ENCODE measurements at places on chromosomes 16 and 17.

GRCh38 chr17:59372138-59372751 lies 40.8 kb downstream of the YPEL2 start:
- no peak for DNase-seq

- no peak for DNase-seq
Measured at GRCh38 chr17:83036666-83037065, 42.7 kb upstream of the METRNL start.

GRCh38 chr17:76953946-76954345 lies 85.7 kb downstream of the MGAT5B start:
- DNase-seq: no peak

DNA sequence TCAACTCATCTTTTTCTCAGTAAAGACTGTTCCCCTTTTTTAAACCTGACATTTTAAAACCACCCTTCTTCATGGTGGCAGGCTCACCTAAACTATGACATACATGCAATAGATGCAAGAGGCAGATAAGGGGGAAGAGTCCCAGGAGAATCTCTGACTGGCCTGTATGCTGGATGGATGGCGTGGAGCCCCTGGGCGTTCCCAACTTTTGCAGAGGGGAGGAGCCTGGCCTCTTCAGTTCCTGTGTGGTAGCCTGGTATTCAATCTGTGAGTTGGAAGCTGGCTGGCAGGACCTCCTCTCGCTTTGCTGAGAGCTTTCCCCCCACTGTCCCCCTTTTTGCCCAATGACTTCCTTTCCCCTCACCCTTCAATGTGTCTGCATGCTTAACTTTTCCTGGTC lies 217.6 kb upstream of the CA10 start:
- no peak for DNase-seq

GRCh38 chr17:82613283-82614094 lies 34.8 kb downstream of the WDR45B start:
- no peak for DNase-seq

- no peak for DNase-seq
Measured at GRCh38 chr17:30380643-30381339, 2.1 kb downstream of the CPD start.

DNA sequence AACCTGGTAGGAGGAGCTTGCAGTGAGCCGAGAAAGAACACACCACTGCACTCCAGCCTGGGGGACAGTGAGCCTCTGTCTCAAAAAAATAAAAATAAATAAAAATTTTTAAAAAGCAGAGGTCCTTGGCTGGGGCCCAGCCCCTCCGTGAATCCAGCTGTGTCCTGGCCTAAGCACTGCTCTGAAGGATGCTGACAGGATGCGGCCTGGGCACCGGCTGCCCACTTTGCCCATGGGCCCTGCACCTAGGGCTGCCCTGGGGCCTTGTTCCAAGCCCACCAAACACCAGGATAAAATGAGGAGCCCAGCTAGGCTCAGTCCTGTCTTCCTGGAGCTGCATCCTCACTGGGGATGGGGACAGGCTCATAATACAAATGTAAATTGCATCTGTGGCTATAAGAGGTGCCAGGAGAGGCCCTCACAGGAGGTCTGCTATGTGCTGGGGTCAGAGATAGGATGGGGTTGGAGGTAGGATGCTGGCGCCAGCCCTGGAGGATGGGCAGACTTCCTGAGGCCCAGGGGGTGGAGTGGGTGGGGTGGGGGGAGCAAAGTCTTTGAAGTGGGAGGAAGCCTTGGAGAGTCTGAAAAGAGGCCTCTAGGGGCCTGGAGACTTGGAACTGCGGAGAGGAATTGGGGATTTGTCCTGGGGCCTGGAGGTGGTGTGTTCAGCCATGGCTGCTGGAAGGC lies 6.2 kb downstream of the C16orf89 start:
- no peak for DNase-seq

DNA sequence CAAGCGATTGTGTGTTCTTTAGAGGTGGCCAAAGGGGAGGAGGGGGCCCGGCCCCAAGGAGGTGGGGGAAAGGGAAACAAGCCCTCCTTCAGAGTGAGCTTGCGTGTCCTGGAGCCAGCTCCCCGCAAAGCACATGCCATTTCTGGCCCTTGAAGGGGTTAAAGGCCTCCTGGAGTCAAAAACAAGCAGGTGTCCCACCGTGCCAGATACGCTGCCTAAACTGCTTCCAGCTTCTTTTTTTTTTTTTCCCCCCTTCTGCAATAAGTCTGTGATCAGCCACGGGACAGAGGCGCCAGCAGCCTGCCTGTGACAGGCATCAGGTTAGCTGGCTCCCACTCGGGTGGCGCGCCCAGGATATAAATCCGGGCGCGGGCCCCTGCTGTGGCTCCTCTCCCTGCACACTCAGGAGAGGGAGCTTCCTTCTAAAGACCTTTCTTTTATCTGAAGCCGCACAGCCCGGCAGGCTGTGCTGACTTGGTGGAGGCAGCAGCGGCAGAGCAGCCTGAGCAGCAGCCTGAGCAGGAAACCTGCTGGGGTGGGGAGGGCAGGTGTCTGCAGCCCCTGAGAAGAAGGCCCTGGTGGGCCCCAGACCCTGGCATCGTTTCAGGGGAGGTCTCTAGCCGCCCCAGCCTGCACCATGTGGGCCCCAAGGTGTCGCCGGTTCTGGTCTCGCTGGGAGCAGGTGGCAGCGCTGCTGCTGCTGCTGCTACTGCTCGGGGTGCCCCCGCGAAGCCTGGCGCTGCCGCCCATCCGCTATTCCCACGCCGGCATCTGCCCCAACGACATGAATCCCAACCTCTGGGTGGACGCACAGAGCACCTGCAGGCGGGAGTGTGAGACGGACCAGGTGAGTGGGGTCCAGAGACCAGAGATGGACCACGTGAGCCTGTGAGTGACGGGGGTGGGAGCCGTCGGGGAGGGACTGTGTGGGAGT lies at the start of gene WFIKKN2:
TSS of gene WFIKKN2 (plus strand) at position 286 of the 934 bp plus-strand sequence. CDS start at position 638, 352 bp downstream.
- DNase-seq: no peak

DNA sequence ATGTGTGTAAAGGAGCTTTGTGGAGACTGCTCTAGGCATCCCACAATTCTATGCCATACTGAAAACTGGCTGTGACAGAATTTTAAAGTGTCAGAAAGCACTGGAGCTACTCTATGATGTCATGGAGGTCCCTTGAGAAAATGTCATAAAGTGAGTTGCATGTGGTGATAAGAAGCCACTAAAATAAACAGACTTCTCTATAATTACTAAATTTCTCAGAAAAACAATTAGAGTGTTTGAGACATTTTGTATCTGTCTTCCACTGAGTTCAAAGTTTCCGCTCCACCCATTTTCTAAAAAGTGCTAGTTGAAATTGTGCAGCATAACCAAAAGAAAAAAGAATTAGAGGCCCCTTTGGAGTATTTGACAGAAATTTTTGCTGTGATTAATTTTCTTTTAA lies 603.9 kb downstream of the KCNJ2 start:
- no peak for DNase-seq

DNA sequence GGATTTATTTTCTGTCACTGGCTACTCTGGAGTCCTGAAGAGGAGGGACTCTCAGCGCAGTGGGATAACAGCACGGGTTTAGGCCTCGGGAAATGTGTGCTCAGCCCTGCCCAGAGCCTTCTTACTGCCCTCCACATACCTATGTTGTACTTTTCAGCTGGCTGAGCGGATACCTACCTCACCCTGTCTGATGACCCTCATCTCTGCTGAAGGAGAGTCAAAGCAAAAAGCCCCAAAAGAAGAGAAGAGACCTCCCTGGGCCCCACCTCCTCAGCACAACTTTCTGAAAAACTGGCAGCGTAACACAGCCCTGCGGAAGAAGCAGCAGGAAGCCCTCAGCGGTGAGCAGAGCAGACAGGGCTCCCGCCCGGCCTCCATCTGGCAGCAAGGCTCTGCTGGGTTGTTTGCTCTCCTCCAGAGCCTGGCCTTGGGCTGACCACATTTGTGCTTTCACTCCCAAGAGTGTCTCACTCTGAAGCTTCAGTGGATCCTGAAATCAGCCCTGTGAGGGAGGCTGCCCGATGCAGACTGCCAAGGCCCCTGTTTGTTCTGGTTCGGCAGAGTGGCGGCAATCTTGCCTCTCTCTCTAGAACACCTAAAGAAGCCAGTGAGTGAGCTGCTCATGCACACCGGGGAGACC lies 10.3 kb downstream of the MYCBPAP start:
- no peak for DNase-seq

- DNase-seq: no peak
Measured at GRCh38 chr16:31461201-31461920, 2.1 kb downstream of the ARMC5 start.

DNA sequence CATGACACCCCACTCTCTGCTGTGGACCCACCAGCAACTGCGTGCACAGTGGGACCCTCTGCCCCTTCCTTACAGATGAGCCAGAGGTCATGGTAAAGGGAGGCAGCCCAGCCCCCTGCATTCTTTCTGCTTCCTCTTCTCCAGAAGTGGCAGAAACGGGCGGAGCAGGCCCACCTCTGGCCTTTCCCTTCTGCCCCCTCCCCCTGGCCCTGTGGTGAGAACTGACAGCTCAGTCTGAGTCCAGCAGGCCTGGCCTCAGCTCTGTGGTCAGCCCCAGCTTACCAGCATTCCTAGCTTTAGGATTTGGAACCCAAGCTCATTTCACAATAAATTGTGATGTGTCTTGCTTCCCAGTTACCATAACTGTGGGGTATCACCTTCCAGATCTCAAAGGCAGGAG lies 4.8 kb upstream of the ANKRD11 start:
- no peak for DNase-seq

DNA sequence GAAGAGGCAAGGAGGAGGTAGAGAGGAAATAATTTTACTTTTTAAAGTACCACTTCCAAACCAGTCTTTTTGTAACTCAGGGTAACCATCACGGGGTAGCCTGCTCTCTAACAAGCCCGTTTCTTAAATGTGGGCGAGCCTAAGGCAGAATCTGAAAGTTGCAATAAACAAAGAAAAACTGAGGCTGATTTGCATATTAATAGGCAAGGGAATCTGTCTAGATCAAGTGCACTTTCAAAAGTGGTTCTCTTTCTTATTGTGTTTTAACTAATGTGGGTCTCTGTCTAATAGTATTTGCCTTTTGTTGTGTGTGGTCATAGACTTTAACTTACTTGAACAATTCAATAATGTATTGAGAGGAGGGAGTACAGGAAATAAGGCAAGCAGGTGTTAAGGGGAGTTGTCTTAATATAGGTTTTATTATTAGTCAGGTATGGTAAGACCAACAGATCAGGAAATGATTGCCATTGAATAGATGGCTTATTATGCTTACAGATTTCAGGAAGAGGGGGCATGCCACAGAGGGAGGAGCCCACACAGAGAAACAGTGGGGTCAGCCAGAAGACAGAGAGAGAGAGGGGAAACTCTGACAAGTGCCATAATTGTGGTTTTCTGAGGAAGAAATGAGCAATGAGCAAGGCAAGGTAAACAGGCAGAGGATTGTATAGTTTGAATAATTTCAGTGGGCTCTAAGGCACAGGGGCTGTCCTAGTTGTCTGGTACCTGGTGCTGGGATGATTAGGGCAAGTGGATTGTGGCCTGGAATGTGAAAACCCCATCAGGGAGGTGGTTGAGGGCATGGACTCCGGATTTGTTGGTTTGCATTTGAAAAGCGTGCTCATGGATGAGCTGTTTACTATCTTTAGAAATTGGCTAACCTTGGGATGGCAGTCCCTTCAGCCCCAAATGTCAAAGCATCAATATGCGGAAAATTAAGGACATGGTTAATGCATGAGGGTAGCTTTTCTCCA lies 237.2 kb downstream of the TOX3 start:
- DNase-seq: no peak

DNA sequence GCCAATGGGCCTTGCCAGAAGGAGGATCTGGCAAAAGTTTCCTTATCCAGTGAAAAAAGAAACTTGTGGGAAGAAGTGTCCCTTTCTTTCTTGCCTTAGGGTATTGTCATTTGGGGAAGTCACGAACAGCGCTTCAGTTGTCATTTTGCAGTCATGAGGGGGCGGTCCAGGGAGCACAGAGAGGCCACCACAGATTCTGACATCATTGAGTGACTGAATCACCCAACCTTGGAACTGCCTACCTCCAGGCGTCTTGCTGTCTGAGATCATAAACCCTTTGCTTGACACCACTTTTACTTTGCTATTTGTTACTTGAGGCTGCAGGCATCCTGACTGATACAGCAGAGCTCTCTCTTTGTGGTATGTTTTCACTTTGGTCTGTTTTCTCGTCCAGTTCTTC lies 3.1 kb upstream of the WSCD1 start:
- DNase-seq: no peak

DNA sequence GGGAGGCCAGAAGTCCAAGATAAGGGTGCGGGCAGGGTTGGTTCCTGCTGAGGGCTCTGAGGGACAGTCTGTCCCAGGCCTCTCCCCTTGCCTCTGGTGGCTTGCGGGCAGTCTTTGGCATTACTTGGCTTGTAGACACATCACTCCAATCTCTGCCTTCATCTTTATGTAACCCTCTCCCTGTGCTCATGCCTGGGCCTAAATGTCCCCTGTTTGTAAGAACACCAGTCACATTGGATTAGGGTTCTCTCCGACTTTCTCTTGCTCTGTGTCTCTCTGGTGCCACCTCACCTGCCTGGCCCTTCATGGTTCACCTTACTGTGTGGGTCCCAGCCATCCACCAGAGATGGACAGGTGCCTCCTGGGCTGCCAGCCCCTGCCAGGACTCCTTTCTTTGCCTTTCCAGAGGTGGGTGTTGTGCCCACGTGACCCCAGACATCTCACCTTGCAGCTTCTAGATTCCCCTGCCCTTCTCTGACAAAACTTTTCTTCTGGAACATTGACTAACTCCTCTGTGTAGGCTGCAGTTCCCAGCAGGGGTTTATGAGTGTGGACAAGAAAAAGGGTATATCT lies 205.8 kb downstream of the MSI2 start:
- no peak for DNase-seq

- DNase-seq: no peak
Measured at GRCh38 chr17:32120141-32120540, 22.2 kb upstream of the RHOT1 start.

- no peak for DNase-seq
Measured at GRCh38 chr16:55078699-55079410, 148.2 kb downstream of the IRX5 start.

GRCh38 chr17:30558686-30559545 lies 81.7 kb downstream of the GOSR1 start:
- no peak for DNase-seq

- no peak for DNase-seq
Measured at GRCh38 chr17:65027305-65027704, 29.2 kb downstream of the GNA13 start.

DNA sequence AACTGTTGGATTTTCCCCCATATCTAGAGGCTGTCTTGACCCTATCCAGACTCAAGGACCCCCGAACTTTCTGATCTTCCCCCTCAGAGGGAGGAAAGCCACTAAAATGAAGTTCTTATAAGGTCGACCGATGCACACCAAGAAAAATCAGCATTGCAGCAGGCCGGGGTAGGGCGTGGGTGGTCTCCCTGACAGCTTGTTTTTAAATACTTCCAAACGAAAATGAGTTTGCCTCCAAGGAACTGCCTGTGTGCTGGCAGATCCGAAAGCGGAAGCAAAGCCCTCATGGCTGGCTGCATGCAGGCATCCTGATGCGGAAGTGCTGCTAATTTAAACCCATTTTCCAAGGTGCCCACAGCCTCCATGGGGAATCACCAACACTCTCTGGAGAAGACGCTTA lies 374.3 kb upstream of the XYLT1 start:
- no peak for DNase-seq
